Motor neuron (in vitro differentiated cells): ENCODE measurements at places on chromosomes 1 and 21. TPM values are rescaled to one million over a fixed set of nuclear protein-coding genes. Genes with fewer than 3 reads are reported as not detected.

SYT6 gene
- total RNA-seq = 0.46 TPM in 1 of 2 replicates, not detected in the other

EPHA10 gene
- 4.1 and 4.8 TPM in 2 replicates for total RNA-seq

GRCh38 chr1:107750364-107750959 is 214.5 kb downstream of the VAV3 start:
- ATAC-seq = peak; percentile 80

GRCh38 chr1:184302346-184302745 is 84.5 kb upstream of the C1orf21 start:
- ATAC-seq = no peak

- no peak for ATAC-seq
Observed at GRCh38 chr1:180988253-180988752, 34.4 kb downstream of the STX6 start.
